NCI-H460 (cell line): ENCODE measurements at places on chromosomes 3 and 15. TPM values are rescaled to one million over a fixed set of nuclear protein-coding genes. Genes with fewer than 3 reads are reported as not detected.

Gene GOLGA8S
- total RNA-seq, result not detected in 2 replicates

Gene PPP1R2
- total RNA-seq, result 26.9 and 71.6 TPM in 2 replicates

Gene SH3GL3
- total RNA-seq, result 0.37 TPM in 1 of 2 replicates, not detected in the other

Gene MED12L
- 0.35 and 0.54 TPM in 2 replicates for total RNA-seq

Gene SLC35G2
- total RNA-seq, result 13.7 and 16.2 TPM in 2 replicates

Gene CLPX
- total RNA-seq, result 42.0 and 55.4 TPM in 2 replicates

Gene NDUFAF3
- total RNA-seq, result 81.5 and 103 TPM in 2 replicates

Gene IGF2BP2
- total RNA-seq, result 11.1 and 11.5 TPM in 2 replicates

Gene TNNC1
- 0.30 TPM in 1 of 2 replicates, not detected in the other for total RNA-seq

Gene DLL4
- total RNA-seq, result 0.05 TPM in 1 of 2 replicates, not detected in the other

Gene TMEM207
- not detected in 2 replicates for total RNA-seq

Gene IMPG2
- 0.12 TPM in 1 of 2 replicates, not detected in the other for total RNA-seq

Gene ACKR2
- not detected in 2 replicates for total RNA-seq

Gene PDCD7
- 18.6 and 20.1 TPM in 2 replicates for total RNA-seq

Gene ILDR1
- total RNA-seq, result 0.15 TPM in 1 of 2 replicates, not detected in the other

Gene PLSCR5
- not detected in 2 replicates for total RNA-seq

DNA sequence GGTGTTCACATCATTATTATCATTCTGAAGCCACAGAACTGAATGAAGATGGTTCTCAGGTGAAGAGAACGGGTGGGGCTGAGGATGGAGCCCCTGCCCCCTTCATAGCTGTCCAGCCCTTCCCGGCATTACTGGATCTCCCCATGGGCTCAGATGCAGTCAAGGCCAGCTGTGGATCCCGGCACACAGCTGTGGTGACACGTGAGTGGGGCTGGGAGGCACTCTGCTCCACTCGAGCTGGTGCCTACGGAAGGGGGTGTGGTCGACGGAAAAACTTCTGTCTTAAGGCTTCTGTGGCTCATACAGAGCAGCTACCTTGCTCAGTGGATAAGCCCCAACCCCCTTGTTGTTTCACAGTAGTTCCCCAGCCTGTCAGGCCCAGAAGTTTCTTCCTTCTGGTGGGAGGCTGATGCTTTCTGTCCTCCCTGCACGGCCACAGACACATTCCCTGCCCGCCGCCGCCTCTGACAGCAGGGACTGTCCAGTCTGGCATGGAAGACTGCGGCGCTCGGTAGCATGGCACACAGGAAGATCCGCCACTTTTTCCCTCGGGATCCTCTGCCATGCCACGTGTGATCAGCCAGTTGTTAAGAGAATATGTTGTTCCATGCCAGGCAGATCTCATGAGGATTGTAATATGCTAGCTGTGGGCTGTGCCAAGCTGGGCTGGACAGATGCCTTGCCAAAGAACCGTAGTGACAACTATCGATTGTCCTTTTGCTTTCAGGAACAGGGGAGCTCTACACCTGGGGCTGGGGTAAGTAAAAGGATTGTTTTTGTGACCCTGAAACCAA lies 5.8 kb downstream of the RCCD1 start:
- DNase-seq, result no peak

GRCh38 chr3:189324538-189325138 lies 152.9 kb downstream of the TPRG1 start:
- DNase-seq, result peak; percentile 7

- peak; percentile 58 for DNase-seq
Measured at GRCh38 chr15:70466895-70467529, 296.3 kb downstream of the UACA start.

DNA sequence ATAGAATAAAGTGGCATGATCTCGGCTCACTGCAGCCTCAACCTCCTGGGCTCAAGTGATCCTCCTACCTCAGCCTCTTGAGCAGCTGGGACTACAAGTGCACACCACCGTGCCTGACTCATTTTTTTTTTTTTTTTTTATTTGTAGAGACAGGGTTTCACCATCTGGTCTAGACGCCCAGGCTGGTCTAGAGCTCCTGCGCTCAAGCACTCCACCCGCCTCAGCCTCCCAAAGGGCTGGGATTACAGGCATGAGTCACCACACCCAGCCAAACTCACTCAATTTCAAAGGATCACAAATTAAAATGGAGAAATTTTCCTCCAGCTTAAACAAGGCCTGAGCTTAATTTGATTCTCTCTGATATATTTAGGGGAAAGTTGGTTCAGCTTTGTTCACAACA lies 27.3 kb upstream of the NMB start:
- DNase-seq, result no peak

GRCh38 chr15:52094811-52095584 lies 17.6 kb downstream of the BCL2L10 start:
- peak; percentile 98 for DNase-seq

- DNase-seq, result no peak
Measured at GRCh38 chr3:72567474-72567873, 280.8 kb downstream of the SHQ1 start.

- no peak for DNase-seq
Measured at GRCh38 chr15:92906563-92907081, 6.5 kb downstream of the CHD2 start.

DNA sequence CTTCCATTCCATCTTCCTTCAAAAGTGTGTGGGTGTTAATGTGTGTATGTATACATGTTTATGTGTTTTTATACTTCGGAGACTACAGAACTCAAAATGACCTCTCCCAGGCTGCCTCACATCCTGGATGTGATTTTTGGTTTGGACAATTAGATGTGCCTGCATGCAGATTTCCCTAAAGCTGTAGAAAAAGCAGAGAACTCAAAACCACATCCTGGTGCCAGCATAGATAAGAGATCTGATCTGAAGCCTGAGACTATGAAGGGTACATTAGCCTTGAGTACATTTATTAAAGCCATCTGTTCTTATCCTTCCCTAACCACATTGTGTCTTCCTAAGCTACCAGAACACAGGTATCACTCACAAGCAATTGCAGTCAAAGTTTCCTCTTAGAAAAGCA lies 319.4 kb upstream of the RASGRP1 start:
- no peak for DNase-seq

- DNase-seq, result no peak
Measured at GRCh38 chr3:32891365-32891764, 60.1 kb upstream of the CCR4 start.

DNA sequence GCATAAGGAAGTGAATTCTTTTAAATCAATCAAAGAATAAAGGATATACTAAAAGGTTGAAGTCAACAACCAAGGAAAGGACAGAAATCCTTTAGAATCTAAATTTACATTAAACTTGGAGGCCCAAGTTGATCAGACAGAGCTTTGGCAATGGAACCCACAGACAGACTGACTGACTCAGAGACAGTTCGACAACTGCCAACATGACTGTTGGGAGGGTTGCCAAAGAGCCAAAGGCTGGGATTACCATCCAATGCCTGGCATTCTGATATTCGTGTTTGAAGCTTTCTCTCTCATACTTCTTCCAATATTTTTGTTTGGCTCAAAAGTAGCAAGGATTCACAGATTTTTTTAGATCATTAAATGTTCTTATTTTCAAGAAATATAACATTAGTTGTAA lies 406.1 kb downstream of the PLCL2 start:
- no peak for DNase-seq

GRCh38 chr3:184778426-184779332 lies 33.3 kb upstream of the VPS8 start:
- no peak for DNase-seq

GRCh38 chr15:60917461-60918145 lies 311.5 kb downstream of the RORA start:
- DNase-seq, result no peak

DNA sequence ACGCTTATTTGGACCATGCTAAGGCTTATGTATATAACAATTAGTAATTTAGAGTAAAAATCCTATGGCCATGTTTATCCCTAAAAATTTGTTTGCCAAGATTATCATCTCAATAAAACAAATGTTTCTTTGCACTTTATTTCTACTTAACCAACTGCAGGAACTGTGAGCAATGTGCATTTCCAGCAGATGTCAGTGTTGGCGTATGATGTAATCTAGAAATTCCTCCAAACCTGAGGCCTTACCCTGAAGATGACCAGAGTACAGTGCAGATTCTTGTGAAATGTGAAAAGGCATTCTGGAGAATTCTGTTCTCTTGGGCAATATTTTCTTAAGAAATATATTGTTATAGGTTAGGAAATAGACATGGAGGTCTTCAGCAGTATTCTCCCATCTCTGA lies 205.9 kb downstream of the MBNL1 start:
- peak; percentile 25 for DNase-seq

DNA sequence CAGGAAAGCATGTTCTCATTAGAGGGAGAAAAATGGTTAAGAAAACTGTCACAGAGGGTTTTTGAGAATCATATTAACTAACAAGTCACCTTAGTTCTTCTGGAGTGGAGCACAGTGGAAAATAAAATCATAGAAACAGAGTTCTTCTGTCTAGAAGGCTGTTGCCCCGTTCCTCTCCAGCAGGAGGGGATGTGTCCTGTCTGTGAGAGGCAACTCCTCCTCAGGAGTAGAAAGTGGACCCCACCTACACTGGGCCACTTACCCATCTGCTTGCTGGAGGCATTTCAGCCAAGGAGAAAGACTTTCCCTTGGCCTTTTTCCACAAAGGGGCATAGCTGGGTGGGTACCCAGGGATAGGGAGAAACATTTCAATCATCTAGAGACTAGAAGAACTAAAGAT lies 106.6 kb downstream of the SSR3 start:
- DNase-seq, result no peak

GRCh38 chr3:189142527-189142926 lies 29.2 kb upstream of the TPRG1 start:
- DNase-seq, result no peak

- DNase-seq, result no peak
Measured at GRCh38 chr15:39434163-39434562, 146.7 kb upstream of the THBS1 start.

- no peak for DNase-seq
Measured at GRCh38 chr3:105988540-105989212, 119.9 kb upstream of the CBLB start.

DNA sequence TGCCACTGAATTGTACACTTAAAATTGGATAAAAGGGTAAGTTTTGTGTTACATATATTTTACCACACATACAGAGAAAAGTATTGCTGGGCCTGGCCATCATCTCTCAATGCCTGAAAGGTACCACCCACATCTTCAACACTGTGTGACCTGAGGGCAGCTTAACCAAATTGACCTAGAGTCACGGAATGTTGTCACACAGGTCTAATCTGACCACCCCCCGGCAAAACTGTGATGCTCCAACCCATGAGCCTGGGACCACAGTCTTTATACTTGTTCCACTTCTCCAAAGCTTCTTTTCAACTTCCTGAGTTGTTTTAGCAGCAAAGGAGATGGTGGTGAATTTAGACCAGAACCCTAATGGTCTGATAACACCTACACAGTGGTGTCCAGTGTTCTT lies 210.3 kb upstream of the TPM1 start:
- DNase-seq, result no peak

DNA sequence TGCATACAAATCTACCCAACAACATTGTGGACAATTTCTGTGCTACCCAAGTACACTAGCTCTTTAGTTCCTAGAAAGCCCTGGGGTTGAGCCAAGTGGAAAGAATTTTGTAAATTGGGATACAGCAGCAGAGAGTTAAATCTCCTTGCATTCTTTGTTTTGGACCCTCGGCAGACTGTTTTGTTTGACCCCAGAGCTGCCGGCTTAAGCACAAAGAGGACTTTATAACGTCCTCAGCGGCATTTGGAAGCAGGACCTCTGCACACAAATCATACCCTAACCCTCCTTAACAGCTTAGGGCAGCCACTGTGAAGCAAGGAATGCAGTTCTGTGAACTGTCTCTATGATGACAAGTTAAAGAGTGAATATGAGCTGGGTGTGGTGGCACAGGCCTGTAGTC lies 415.3 kb downstream of the CNTN4 start:
- no peak for DNase-seq

DNA sequence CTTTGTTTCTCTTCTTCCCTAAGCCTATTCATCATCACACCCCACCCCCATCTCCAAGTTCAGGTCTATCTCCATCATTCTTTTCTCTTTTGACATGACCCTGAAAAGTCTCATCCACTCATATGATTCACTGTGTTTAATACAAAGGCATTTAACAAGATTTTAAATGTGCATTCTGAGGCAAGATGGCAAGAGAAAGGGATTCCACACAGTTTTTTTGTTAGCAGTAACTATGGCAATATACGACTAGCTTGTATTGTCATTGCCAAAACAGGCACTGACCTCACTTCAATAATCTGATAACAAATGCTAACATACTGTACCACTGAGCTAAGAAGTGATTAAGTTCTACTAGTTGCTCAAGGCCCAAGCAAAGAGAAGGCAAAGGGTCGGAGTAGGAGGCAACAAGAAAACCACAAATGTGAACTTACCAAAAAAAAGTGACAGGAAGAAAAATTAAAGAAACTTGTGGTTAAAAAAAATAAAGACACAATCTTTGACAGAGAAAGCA lies 53.2 kb downstream of the FBN1 start:
- DNase-seq, result no peak

DNA sequence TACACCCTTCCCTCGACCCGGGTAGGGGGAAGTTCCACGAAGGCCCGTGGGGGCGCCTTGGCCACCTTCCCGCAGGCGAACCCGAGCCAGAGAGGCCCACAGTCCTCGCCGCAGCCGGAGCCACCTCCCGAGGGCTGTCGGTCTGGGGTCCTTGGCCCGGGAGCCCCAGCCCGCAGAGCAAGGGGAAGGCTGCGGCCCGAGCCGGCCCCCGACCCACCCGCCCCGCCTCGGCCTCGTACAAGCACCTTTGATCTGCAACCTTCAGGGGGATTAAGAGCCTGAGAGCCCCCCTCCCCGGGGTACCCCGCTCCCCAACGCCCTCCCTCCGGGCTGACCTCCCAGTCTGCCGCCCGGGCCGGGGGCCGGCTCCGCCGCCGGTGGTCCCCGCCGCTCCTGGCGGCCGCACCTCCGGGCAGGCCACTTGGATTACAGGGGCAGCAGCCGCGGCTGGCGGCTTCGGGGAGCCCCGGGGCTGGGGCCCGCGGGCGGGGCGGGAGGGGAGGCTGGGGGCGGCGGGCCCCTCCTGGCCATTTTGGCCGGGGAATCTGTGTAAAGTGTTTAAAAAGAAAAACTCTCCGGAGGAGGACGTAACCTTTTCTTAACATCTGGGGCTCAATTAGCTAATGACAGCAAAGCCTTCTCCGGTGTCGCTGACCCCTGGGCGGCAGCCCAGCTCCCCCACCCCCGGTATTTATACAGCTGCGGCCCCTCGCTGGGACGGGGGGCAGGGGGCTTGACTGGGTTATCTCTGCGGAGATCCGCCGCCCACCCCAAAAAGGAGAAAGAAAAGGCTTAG lies 40.2 kb downstream of the EPHB3 start:
- DNase-seq, result no peak

GRCh38 chr15:36498916-36499315 lies 80.5 kb upstream of the CDIN1 start:
- no peak for DNase-seq
